NCI-H2171 (cell line): ENCODE measurements at places on chromosomes 13 and 19.

DNA sequence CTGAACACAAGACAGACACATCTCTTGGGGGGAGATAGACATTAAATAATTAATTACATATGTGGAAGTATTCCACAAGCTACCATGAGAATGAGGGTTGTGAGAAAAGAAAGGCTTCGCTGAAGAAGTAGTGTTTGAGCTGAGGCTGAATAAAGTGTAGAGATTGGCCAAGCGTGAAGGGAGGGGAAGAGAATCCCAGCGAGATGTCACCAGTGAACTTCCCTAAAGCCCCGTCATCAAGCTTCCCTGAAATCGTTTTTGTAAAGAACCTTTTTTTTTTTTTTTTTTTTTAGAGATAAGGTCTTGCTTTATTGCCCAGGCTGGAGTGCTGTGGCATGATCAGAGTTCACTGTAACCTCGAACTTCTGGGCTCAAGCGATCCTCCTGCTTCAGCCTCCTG is 235.2 kb downstream of the KCNRG start:
- DNase-seq: no peak

GRCh38 chr13:105773241-105773640 is 762.2 kb downstream of the EFNB2 start:
- no peak for DNase-seq

- no peak for DNase-seq
These were observed 21.0 kb upstream of the SLC35E1 start for GRCh38 chr19:16593181-16593580.

DNA sequence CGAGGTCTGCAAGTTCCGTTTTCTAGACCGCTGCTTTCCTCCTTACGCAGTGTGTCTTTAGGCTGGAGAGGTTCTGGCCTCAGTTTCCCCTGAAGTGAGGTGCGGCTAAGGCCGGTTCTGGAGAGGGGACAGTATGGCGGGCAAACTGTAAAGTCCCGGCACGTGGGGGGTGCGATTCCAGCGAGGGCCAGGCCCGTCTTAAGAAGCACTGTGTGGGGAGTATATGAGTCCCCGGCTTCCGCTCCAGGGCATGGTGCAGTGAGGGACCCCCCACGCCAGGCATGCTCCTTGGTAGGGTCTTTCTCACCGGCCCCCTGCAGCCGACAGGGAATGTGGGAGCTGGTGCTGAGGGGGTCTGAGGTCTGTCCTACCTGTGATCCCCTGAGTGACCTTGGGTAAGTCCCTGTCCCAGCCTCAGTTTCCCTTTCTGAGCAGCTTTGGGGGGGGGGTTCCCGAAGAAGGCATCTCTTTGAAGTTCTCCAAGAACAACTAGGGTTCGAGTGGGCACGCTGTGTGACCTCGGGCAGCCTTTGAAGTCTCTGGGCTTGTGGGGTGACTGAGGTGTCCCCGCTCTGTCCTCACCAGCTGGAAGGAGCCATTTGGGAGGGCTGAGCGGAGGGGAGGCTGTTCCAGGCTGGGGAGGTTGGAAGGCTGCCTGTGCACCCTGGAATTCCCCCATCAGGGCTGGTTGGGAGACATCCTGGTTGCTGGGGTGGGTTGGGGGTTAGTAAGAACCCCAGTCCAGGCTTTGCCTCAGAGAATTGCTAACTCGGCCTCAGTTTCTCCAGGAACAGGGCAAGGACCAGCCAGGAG is 1.5 kb downstream of the NFIC start:
- no peak for DNase-seq

DNA sequence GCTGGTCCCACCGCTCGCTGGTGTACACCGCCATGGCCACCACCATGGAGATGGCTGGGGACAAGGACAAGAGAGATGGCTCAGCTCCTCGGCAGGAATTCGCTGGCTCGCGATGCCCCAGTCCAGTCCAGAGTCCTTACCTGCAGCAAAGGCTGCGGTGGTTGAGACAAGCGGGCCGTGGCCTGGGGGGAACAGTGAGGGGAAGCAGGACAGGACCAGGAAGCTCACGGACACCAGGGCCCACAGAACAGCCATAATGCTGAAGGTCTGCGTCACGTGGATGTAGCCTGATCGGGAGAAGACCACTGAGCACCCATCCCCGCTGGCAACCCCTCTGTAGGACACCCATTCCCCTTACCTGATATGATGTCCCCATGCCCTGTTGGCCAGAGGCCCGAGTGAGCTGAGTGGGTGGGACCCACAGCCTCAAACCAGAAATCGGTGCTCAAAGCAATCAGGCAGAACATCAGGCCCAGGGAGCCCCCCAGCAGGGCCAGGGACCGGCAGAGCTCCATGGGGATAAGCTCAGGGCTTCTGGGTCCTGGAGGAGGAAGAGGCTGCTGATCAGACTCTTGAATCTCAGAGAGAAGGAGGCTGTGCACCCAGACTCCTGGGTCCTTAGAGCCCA is 319 bp downstream of the NKG7 start:
- DNase-seq: no peak
